ENCODE measurements at places on chromosomes 13 and 19.
A peak's percentile ranks its signal among the peaks of the same experiment; 100 is the strongest.

GRCh38 chr13:36344173-36344572 is 2.0 kb downstream of the SPART start:
- no peak for DNase-seq

DNA sequence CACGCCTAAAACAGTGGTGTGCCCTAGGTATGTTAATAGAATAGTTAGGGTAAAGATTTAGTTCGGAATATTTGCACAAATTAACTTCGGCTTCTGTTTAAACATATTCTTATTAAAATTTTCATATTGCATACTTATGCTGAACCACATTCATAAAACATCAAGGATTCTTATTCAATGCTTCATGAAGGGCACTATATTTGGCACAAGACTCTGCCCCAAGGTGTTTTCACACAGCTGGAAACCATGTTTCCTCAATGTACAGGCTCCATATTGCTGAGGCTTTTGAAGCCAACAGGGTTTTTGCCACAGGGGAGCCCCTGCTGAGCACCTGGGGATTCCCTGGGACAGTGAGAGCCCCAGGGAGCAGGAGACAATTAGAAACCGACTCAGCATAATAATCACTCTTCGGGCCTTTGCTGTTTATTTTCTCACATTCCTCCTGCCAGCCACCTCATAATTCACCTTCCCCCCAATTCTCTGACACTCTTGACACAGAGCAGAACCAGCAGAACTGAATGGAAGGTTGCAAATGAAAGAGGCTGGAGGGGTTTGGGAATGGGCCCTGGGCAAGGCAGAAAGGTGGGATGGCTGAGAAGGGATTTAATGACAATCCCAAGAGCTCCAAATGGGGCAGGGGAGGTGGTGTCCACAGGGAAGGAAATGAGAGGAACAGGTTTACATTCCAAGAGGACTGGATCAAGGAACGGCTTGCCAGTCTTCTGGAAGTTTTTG is 72.3 kb upstream of the POMP start:
- DNase-seq: no peak

- no peak for DNase-seq
These were observed 31.2 kb downstream of the KEAP1 start for GRCh38 chr19:10471909-10472308.

- DNase-seq: peak; percentile 86
These were observed 4.4 kb upstream of the LTBP4 start for GRCh38 chr19:40596608-40597328.

DNA sequence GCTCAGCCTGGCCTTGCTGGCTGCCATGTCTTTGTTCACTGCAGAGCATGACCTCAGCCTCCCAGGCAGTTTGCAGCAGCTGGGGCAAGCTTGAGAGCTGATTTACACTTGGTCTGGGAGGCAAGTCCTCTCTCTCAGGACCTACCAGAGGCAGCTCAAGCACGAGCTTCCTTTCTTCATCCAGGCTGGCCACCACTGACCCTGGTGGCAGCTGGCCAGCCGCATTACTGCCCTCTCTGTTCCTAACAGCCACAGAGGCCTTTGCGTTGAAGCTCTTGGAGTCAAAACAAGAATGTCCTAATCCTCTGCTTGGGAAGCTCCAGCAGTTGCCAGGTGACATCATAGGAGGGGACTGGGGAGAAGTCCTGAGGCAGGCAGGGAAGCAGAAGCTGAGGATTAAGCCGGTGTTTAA is 85.7 kb downstream of the NUFIP1 start:
- DNase-seq: peak; percentile 90

GRCh38 chr13:97441368-97441767 is 7.4 kb downstream of the RAP2A start:
- no peak for DNase-seq
